NCI-H510A (cell line): ENCODE measurements at places on chromosomes 2 and 18.

- DNase-seq: no peak
Measured at GRCh38 chr18:78492064-78492812, 487.4 kb upstream of the SALL3 start.

DNA sequence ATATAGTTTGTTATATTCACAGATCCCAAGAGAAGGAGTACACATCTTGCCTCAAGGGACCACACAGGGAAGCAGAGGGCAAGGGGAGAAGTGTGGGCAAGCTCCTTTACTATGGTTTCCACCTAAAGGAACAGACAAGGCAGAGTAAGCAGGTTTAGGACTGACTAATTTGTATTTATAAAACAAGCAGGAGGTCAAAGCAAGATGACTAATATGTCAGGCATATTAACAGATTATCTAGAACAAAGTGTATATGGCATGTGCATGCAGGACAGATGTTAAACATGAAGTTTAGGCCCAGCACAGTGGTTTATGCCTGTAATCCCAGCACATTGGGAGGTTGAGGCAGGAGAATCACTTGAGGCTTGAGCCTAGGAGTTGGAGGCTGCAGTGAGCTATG, 3.7 kb upstream of the LRP2 start:
- DNase-seq: no peak

DNA sequence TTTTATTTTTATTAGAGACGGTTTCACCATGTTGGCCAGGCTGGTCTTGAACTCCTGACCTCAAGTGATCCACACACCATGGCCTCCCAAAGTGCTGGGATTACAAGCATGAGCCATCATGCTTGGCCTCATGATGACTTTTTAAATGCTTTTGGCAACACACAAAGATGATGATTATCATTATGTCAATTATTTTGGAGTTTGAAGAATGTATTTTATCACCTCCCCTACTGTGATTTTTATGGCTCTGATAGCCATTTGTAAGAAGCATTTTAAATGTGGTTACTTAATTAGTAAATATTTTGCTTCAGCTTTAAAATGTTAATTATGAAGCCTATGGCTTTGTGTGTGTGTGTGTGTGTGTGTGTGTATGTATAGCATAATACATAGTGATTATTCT, 45.1 kb upstream of the RAB27B start:
- DNase-seq: no peak

- DNase-seq: no peak
Measured at GRCh38 chr2:121710470-121711170, 26.1 kb downstream of the NIFK start.

- no peak for DNase-seq
Measured at GRCh38 chr2:60067006-60067405, 486.4 kb downstream of the BCL11A start.

GRCh38 chr2:58856100-58856499, 615.0 kb upstream of the FANCL start:
- no peak for DNase-seq

GRCh38 chr18:78890388-78890787, 89.2 kb upstream of the SALL3 start:
- no peak for DNase-seq

GRCh38 chr2:227179988-227180685, 15.7 kb downstream of the COL4A3 start:
- no peak for DNase-seq

- DNase-seq: no peak
Measured at GRCh38 chr2:213022987-213023386, 128.4 kb downstream of the IKZF2 start.

DNA sequence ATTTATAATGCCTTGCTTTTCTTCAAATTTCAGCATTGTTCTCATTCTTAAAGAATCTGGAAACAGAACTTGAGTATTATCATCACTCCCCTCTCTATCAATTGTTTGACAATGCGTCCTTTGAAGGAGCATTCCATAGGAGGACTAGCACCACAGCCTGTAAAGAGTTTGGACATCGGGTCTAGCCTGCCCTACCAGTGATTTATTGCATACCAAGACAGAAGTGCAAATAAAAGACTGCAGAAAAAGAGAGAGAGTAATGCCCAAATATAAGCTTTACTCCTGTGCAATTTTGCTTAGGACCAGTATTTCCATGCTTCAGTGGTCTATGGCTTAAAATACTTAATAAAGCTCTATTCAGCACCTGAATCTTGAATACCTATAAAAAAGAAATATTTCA, 55.4 kb upstream of the MAP2 start:
- no peak for DNase-seq

- no peak for DNase-seq
Measured at GRCh38 chr2:127662937-127663565, 12.3 kb downstream of the LIMS2 start.

GRCh38 chr2:159571540-159572260, 44.6 kb downstream of the BAZ2B start:
- DNase-seq: no peak

DNA sequence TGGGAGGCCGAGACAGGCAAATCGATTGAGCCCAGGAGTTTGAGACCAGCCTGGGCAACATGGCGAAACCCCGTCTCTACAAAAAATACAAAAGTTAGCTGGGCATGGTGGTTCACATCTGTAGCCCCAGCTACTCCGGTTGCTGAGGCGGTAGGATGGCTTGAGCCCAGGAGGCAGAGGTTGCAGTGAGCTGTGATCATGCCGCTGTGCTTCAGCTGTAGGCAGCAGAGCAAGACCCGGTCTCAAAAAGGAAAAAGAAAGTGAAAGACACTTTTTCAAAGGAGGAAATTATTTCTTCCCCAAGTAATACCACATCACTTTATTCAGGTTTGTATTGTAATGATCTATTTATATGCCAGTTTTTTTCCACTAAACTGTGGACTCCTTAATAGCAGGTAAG, 35.7 kb upstream of the TAF4B start:
- DNase-seq: no peak

DNA sequence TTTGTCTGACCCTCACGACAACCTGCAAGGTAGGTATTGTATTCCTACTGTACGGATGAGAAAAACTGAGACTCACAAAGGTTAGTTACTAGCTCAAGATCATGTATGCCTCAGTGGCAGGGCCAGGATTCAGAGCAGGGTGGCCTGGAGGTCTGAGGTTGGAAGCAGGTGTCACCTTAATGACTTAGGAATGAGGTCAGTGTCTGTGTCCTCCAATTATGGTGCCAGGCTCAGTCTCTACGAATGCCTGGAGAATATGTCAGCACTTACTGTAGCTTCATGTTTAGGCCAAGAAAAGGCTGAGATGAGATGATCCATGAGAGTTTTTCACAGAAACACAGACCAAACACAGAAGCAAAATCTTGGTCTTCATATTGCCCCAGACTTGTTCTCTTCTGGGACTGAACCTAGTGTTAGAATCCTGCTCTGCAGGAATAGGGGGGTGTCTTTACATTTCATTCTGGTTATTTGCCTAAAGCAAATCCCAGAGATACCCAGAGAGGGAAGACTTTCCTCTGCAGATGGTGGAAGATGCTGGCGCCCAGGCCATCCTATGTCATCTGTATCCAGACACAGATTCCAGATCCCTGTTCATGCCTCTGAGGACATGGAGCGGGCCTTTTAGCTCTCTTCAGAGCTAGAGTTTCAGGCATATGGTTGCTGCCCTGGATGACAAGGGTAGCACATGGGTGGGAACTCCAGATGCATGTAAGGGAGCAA, 16.3 kb upstream of the RAB10 start:
- no peak for DNase-seq

DNA sequence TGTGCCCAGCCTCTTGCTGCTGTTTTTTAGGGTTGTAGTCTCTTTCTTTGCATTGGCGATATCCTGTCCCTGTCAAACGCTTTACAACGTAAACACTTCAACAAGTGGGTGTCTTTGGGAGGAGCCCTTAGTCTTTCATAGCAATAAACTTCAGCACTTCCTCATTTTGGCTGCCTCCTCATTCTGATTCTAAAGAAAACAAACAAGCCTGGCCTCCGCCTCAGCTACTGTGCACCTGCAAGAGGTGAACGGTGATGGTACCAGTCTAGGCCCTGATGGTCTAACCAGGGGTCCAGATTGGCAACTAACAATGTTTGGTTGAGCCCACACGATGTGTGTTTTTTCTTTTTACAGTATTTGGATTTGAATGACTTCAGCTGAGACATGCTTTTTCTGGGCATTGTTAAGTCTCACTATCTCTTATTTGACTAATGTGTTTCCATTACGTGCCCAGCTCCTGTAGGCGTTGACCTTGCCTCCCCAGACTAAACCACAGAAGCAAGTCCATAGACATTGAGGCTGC, 53.2 kb upstream of the CUL3 start:
- DNase-seq: peak; percentile 49

DNA sequence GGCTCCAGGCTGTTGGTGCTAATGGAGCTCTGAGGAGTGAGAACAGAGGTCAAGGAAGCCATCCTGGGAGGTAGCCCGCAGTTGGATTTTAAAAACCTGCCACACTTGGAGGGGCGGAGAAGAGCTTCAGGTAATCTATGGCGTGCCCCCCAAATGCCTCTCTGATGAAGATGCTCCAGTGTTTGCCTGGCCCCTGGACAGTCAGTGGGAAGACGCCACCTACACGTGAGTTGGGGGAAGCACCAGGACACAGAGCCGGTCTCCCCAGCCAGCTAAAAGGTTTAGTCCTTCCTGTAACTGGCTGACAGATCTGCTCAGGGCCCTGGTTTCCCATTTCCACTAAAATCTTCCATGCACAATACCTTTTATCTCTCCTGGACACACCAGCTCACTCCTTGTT, 225.0 kb downstream of the TTC32 start:
- no peak for DNase-seq

DNA sequence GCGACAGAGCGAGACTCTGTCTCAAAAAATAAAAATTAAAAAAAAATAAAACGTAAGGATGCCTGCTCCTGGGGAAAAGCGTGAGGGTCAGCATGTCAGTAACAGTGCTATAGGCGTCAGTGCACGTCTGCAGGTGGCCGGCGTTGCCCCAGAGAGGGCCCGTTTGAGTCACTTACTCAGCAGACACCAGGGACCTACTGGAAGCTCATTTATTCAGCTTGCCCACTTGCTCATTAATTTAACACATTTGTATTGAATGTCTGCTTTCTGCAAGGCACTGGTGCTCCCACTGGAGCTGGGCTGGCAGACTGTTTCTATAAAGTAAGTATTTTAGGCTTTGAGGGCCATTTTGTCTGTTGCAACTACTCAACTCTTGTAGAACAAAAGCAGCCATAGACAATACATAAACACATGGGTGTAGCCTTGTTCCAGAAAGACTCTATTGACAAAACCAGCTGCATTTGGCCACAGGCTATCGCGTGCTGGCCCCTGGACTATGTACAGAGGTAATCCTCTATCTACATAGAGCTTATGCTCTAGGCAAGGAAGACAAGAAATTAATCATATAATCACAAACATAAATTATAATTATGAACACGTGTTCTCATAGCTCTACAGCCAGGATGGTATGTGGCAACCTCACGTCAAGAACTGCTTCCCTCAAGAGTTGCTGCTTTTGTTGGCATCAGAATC, 73.2 kb downstream of the KLHL29 start:
- no peak for DNase-seq

DNA sequence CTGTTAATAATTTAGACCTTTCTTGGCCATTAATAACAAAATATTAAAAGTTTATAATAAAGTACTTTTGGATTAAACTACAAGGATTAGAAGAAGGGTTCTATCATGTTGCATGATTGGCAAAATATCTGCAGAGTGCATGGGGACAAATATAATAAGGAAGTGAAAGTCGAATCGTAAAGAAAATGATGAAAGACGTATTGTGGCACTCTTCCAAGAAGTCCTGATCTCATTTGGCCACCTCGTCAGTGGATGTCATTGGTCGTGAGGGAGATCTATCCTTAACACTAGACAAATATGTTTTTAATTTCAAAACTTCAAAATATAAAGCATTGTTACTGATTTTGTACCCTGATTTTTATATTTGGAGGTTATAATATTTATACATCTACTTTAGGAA, 197.7 kb upstream of the STON1 start:
- no peak for DNase-seq

DNA sequence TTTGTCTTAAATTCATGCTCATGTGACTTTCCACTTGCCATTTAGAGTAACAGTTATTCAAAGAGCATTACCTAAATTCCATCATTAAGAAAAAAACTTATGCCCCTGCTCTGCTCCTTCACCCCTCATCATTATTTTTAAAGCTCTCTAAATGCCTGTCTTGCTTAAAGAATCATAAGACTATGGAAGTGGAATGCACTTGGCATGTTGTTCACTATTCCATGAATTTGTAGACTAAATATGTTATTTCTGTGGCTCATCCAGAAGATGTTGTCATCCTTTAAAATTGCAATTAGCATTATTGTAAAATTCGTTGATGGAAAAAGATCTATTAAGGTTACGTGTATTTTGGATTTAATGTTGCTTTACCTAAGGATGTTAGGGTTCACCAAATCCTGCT, 61.8 kb downstream of the FMNL2 start:
- DNase-seq: no peak

DNA sequence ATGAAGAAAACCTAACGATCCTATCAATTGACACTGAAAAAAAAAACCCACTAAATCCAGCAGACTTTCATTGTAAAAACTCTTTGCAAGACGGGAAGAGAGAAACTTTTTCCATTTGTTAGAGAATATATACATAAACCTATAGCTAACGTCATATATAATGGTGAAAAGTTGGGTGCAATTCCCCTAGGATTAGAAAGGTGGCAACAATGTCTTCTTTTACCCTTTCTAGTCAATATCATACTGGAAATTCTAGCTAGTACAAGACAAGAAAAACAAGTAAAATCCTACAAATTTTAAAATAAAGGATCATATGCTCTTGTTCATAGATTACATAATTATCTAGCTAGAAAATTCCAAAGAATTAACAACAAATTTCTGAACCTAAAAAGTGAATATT, 1596.5 kb upstream of the LRRTM1 start:
- no peak for DNase-seq

DNA sequence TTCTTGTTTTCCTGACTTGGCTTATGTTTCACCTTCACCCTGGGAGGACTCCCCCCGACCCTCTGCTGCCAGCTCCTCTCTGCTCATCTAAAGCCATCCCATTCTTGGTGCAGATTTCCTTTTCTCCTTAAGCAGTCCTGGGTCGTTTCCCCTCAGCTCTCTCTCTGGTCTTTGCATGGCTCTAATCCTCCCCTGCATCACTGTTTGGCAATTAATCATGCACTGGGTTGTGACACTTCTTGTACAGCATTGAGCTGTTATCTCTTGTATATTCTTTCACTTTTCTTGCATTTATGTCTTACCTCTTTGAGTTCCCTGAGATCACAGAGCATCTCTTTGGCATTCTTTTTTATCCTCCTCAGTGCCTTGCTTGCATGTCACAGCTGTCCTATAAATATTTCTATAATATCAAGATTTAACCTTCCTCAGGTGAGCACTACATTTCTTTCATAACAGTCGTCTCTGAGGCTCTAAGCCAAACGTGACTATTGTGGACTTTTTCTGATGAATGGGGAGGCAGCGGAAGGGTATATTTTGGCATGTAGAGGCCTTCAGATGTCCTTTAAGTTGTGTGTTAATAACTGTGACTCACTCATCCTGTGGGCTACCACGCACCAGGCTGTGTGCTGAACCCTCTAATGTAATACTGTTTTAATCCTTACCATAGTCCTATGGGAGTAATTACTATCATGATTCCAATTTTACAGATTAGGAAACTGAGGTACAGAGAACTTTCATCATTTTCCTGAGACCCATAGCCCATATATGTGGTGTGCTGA, 507.5 kb downstream of the SLC4A3 start:
- DNase-seq: no peak

GRCh38 chr18:9389706-9390105, 55.1 kb downstream of the TWSG1 start:
- no peak for DNase-seq
